ENCODE measurements at places on chromosomes 1 and 21. TPM values are rescaled to one million over a fixed set of nuclear protein-coding genes. Genes with fewer than 3 reads are reported as not detected.

DNA sequence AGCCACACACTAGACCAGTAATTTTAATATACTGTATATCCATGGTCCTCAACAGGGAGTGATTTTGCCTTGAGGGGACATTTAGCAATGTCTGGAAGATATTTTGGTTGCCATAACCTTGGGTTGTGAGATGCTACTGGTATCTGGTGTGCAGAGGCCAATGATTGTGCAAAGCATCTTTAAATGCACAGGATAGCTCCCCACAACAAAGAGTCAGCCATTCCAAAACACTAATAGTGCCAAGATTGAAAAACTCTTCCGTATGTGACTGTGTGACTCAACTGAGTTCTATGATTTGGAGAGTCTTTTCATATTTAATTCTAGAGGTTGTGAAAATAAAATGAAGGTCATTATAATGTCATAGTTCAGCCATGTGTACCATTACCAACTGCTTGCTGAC, 141.4 kb upstream of the CACYBP start:
- DNase-seq = no peak

DNA sequence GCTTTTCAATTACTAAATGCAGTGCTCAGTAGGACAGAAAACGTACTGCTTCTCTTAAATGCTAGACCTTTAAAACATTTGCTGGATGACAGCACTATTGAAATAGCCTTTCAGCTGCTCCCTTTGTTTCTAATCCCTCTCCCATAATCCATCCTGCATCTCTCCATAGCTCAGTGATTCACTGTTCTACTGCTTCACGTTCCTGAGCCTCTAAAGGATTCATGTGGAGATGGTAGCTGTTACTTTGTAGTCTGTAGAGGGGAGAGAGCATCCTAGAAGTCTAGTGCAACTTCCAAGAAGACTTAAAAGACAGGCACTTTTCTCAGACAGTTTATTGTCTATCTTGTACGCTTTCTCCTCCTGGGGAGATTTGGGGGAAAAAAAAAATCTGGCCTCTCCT, 51.4 kb downstream of the LRRC8B start:
- DNase-seq = no peak

Gene SDCCAG8
- 20.5 TPM for polyA plus RNA-seq

DNA sequence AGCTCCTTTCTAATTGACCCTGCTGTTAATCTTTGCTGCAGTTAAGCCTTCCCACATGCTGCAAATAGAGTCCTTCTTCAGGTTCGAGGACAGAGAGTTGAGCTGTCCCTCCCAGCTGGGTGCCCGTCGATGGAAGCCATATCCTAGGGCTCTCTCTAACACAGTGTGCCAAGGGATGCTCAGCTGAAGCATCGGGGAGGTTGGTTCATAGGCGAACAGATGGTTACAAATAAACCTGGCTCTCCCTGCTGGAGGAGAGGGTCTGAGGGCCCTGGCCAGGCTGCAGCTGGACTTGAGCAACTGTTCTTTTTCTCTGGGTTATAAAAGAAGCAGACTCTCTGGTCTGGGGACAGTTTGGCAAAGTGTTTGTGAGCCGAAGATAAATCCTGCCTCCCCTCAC, 120.3 kb upstream of the C8B start:
- DNase-seq = no peak

DNA sequence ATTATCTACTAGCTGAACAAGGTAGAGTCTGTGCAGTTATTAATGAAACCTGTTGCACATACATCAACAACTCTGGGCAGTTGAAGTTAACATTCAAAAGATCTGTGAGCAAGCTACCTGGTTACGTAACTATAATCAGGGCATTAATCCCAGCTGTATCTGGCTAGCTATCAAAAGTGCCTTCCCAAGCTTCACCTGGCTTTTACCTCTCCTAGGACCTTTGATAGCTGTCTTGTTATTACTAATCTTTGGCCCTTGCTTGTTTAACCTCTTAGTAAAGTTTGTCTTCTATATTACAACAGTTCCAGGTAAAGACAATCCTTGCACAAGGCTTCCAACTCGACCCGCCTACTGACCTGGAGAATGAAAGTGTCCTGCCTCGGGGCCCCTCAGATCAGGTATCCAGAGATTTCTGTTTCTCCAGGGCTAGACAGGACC, 29.6 kb upstream of the SLC6A9 start:
- no peak for DNase-seq

DNA sequence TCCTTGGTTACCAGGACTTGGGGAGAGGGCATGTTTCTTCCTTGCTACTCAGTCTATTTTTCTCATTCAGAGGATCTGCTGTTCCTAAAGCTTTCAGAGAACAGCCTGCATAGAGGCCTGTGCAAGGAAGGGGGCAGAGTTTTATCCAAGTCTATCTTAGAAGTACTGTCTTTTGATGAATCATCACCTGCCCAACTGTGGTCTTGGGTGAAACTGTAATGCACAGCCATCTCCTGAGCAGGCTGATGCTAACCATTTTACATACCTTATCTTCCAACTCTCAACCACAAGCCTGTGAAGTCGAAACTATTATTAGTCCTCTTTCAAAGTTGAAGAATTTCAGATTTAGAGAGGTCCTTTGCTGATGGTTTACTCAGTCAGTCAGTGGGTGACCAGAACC, 368.0 kb downstream of the HHAT start:
- DNase-seq = no peak

Gene TMEM183A
- 111 TPM for polyA plus RNA-seq

DNA sequence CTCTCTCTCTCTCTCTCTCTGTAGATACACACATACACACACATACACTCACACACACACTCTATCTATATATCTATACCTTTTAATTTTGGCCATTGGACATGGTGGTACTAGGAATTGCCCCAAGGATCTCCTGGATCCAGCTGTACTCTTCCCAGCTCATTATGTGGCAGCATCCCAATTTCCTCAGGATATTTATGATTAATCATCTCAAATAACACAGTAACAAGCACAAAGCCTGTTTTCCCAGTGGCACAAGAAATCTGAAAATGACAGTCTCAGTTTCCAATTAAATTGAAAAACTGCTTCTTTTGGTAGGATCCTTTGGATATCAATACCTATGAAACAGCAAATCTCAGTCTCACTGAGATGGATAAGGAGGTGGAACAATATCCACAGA, 27.6 kb downstream of the S100A10 start:
- no peak for DNase-seq

- DNase-seq = no peak
Measured at GRCh38 chr1:25544819-25545218, 1.4 kb downstream of the LDLRAP1 start.

DNA sequence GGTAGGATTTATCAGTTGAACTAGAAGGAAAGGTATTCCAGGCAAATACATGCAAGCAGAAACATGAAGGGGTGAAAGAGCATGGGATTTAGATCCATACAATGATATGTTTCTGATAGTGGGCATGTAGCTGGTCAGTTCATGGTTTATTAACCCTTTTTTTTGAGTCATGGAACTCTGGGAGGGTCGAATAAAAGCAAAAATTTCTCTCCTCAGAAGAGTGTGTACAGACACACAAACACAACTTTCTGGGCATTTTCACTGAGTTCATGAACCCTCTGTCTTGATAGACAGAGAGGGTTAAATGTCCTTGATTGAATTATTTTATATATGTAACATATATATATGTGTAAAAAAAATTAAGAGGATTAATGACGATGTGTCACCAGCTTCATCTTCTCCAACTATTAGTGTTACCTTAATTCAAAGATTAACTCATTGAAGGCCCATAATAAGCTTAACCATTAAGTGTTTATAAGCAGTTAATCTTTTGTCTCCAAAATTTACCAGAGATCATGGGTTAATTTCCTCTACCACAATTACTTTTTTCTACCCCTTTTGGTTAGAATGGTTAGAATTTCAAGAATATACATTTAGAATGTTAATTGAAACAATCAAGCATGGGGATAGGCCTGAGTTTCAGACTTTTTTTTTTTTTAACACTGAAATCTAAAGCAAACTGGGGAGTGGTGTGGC, 4.6 kb downstream of the JUN start:
- no peak for DNase-seq

GRCh38 chr1:178609015-178609414, 96.1 kb downstream of the TEX35 start:
- DNase-seq = peak; percentile 85

DNA sequence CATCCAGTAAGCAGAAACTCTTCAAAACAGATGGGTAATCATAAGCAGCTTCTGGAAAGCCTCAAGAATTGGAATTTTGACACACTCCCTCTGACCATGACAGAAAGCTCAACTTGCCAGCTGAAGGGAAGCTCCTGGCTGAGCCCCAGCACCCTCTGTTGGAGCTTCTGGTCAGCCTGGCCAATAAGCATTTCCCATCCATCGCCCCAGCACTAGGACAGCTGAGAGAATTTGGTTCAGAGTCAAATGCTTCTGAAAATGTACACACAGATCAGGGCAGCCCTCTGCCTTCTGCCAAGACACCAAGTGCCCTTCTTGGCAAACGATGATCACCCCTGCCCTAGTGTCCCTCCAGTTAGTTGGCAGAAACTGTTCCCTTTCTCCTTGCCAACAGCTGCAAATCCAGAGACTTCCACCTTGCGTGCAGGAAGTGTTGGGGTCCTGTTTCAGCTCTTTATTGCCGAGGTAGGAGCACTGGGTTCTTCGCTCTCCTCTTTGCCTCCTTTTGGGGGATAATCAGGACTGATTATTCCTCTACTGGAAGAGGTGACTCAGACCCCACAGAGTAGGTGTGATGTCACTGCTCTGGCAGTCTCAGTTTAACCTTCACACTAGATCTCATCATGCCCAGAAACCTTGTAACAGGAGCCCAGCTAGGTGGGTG, 11.9 kb downstream of the PIGV start:
- no peak for DNase-seq

Gene CADM3
- 0.07 TPM for polyA plus RNA-seq

- no peak for DNase-seq
Measured at GRCh38 chr1:240342251-240342625, 250.6 kb downstream of the FMN2 start.

Gene NID1
- 116 TPM for polyA plus RNA-seq

DNA sequence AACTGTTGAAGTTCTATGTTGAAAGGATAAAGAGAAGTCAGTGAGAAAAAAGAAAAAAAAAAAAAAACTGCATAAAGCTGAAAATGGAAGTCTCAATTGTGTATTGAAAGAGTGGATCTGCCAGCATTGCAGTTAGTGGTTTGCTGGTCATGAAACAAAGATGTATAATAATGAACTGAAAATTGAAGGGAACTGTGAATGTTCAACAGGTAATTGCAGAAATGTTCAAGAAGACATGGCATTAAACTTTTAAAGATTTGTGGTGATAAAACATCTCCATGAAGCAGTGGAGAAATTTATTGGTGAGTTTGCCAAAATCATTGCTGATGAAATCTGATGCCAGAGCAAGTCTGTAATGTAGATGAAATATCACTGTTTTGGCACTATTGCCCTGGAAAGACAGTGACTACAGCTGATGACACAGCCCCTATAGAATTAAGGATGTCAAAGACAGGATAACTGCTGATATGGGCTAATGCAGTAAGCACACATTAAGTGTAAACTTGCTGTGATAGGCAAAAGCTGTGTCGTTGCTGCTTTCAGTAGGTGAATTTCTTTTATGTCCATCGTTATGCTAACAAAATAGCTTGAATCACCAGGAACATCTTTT, 71.0 kb downstream of the RD3 start:
- no peak for DNase-seq

DNA sequence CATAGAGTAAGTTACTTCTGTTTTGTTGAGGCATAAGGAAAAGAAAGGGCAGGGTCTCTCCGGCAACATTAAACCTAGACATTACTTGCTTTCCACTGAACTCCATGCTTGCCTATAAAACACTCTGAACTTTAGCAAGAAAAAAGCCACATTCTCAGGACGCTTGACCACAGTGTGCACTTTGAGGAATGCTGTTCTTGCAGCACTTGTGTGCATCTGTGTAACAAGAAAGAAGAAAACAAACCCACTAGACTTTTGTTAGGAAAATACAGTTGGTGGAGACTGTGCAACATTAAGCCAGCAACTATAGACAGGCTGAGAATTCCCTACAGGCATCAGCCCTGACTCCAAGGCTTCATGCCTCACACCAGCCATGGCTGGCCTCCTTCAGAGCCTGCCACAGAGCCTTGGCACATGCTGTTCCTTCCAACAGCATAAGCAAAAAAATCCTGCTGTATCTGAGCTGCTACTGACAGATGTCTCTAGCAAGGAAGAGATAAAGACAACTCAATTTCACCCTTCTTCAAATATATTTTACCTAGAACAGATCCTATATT, 5.8 kb downstream of the PDZK1 start:
- no peak for DNase-seq

Gene FALEC
- polyA plus RNA-seq = 0.17 TPM

Gene PADI4
- not detected for polyA plus RNA-seq

Gene FAM177B
- not detected for polyA plus RNA-seq

DNA sequence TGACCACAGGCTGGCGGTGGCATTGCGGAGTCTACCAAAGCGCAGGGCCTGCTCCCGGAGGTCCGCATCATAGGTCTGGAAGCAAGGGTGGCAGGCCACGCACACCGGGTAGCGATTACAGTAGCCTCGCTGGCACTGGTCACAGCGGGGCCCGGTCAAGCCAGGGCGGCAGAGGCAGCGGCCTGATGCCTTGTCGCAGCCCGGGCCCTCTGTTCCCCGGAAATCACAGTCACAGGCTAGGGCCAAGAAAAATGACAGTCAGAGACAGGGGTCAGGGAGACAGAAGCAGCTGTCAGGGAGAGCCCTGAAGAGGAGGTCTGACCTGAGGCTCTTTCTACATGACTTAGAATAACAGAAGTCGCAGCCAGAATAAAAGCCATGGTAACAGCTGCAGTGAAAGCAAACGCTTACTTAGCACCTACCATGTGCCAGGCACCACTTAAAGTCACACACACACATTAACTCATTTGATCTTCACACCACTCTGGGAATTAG, 26.4 kb downstream of the LAMB3 start:
- no peak for DNase-seq

GRCh38 chr1:147204080-147204479, 21.1 kb downstream of the FMO5 start:
- DNase-seq = no peak
